ENCODE measurements at places on chromosomes 4 and X.

- no peak for DNase-seq
These were observed 3.1 kb upstream of the TSPAN5 start for GRCh38 chr4:98661371-98662054.

DNA sequence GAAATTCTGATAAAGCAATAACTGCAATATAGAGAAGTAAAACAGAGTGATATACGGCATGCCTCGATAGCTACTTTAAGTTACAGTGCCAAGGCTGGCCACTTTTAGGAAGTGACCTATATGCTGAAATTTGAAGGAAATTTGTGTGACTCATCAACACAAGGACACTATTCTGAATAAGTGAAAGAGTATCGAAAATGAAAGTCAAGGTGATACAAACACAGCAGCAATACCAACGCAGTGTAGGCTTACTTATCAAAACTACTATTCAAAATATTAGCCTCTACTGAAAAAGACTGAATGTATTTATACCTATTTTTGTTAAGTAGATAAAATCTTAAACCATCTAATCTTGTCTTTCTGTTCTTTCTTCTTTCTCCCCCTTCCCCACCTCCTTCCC, 459.9 kb upstream of the GNPDA2 start:
- DNase-seq: no peak

- no peak for DNase-seq
These were observed 23.0 kb downstream of the GPM6B start for GRCh38 chrX:13793897-13794296.

DNA sequence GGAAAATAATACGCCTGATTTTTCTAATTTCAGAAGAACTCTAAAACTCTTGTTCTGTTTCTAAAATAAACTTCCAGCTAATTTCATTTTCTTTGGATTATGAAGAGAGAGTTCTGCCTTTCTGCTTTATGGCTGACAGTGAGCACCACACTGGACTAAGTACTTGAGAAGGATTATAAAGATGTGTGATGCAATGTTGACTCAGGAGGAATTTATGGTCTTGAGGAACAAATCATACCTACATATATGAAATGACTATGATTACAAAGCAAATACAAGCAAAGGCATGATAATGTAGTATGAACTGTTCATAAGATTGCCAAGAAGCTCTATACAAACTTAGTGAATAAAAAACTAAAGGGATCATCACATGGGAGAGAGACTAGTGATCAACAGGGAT, 13.0 kb upstream of the SLC25A5 start:
- no peak for DNase-seq

- no peak for DNase-seq
These were observed 4.0 kb downstream of the ING2 start for GRCh38 chr4:183508697-183509335.

GRCh38 chr4:183860731-183861130, 44.4 kb upstream of the STOX2 start:
- no peak for DNase-seq

DNA sequence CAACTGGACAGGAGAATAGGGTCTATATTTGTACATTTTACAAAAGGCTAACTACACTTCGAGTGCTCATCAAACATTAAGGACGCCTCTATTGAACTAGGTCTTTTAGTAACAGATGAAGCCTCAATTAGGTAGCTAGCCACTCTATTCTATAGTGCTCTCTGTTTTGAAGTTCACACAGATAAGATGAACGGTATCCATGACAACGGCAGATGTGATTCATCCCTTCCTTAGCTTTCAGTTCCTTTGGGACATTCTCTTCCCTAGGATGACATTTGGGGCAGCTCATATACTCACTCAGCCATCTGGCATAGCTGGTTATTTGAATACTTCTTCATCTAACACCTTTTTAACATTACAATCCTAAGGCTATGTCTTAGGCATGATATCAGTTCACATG, 62.4 kb upstream of the WDFY3 start:
- no peak for DNase-seq

DNA sequence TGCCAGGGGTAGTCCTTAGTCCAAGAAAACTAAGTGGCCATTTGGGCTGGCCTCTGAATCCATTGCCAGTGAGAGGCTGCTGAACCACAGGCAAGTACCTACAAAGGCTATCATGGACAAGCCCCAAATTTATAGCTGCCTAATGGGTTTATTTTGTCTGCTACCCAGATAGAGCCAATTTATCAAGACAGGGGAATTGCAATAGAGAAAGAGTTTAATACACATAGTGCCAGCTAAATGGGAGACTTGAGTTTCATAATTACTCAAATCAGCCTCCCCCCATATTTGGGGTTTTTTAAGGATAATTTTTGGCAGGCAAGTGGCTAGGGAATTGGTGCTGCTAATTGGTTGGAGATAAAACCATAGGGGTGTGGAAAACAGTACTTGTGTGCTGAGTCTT, 73.1 kb upstream of the BMP2K start:
- no peak for DNase-seq

DNA sequence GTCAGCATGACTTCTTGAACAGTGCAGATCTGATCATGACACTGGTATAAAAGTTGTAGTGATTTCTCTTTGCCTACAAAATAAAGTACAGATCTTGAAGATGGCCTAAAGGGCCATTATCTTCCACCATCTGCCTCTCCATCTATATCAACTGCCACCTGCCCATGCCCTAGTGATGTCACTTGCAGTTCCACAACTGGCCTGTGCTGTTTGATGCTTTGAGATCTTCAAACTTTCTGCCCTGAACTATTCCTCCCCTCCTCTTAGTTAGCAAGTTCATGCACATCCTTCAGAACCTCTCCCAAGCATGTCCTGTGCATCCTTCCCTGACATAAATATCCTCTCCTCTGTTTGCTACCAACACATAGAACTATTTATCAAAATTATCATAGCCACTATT, 217.0 kb downstream of the SOWAHB start:
- DNase-seq: no peak

GRCh38 chrX:154300816-154301215, 5.2 kb downstream of the TKTL1 start:
- DNase-seq: no peak

DNA sequence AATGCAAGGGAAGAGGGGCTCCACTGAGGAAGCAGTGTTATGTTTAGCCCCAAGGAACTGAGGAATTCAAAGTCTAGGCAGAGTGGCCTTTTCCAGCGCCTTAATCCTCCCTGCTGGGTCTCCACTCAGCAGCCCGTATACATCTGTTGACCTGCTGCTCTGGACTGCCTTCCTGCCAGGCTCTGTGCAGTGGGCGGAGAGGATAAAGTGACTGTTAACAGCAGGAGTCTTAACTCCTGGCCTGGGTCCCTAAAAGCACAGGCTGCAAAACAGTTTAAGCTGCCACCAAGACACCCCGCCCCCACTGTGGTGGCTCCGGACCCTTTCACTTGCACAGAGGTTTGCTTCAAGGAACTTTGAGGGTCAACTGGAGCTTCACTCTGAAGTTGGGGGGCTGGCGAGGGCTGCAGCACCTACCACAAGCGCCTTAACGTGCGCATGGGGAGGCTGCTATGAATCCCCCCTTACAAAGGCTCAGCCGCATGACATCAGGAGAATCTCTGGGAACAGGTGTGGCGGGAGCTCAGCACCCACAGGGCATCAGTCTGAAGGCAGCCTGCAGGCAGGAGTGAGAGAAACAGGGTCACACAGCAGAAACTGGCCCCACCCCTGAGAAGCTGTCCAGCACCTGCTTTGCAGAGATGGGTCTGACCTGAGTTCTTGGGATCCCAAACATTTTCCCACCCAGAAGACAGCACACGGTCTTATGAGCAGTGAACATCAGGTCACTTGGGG, 358.2 kb upstream of the GATB start:
- DNase-seq: no peak

DNA sequence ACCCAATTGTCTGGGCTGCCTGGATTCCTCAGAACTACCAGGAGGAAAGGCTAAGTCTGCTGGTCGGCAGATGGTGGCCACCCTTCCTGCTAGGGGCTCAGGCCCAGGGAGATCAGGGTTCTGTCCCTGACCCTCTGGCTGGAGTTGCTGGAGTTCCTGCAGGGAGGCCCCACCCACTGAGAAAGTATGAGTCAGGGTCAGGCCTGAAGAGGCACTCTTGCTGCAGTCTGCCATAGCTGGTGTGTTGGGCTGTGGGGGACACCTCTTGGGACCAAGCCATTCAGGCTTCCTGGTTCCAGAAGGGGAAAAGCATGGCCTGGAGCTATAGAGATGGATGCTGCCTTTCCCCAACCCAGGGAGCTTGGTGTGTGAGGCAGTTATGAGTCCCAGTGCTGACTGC, 40.4 kb upstream of the PCDH18 start:
- no peak for DNase-seq

- no peak for DNase-seq
These were observed 13.3 kb upstream of the AASDH start for GRCh38 chr4:56400560-56400959.

GRCh38 chr4:138177278-138177968, 64.7 kb downstream of the SLC7A11 start:
- no peak for DNase-seq

DNA sequence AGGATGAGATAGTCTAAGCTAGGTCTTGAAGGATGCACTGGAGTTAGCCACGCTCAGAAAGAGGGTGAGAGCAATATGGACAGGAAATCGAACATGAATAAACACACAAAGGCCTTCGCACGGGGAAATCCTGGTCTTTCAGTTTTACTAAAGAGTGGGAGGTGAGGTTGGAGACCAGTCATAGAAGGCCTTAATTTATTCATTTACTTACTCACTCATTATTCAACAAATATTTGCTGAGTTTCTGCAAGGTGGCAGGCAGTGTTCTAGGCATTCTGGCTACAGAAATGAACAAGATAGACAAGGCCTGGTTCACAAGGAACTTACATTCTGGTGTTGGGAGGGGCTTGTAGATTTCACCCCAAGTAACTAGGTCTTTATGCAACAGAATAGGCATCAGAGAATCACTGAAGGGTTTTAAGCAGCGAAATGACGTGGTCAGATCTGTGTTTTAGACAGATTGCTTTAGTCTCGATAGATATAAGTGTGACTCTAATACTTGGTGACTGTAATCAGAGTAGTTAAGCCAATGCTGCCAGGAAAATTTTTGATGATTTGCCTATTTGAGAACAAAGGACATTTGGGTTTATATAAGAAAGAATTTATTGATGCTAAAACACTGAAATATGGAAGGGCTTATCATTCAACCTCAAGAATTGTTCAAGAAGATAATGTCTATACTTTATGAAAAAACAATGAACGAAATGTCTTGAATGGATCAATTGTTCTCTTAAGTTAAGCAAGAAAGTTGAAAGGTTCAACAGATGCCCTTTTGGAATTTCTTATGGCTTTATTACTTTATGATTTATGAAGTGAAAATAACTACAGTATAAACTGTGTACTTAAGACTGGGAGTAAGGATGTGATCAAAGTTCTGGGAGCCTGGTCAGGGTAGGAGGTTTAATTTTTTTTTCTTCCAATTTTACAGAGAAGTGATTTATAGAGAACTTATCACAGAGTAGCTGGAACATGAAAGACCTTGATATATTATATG, 184.4 kb upstream of the CASK start:
- DNase-seq: no peak

GRCh38 chr4:2357821-2358745, 60.4 kb downstream of the ZFYVE28 start:
- no peak for DNase-seq

DNA sequence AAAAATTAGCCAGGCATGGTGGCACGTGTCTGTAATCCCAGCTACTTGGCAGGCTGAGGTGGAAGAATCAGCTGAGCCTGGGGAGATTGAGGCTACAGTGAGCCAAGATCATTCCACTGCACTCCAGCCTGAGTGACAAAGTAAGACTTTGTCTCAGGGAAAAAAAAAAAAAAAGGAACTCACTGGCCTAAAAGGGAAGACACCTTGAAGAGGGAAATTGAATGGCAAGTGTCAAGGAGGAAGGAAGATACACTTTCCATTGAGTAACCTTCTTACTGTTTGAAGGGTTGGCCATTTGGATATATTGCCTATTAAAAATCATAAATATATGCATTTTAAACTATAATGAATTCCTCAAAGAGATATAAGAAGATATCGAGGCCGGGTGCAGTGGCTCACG, 147.5 kb upstream of the FAM241A start:
- no peak for DNase-seq

- no peak for DNase-seq
These were observed 3.2 kb downstream of the THAP9 start for GRCh38 chr4:82903737-82904136.

- DNase-seq: no peak
These were observed 23.5 kb upstream of the PRDM8 start for GRCh38 chr4:80173841-80174240.

GRCh38 chr4:172963498-172964294, 204.9 kb upstream of the GALNT7 start:
- no peak for DNase-seq

GRCh38 chr4:154490583-154491340, 837 bp downstream of the DCHS2 start:
- no peak for DNase-seq
